CD14-positive monocyte (primary cell): ENCODE measurements at places on chromosomes 6 and 20.
A peak's percentile ranks its signal among the peaks of the same experiment; 100 is the strongest.

DNA sequence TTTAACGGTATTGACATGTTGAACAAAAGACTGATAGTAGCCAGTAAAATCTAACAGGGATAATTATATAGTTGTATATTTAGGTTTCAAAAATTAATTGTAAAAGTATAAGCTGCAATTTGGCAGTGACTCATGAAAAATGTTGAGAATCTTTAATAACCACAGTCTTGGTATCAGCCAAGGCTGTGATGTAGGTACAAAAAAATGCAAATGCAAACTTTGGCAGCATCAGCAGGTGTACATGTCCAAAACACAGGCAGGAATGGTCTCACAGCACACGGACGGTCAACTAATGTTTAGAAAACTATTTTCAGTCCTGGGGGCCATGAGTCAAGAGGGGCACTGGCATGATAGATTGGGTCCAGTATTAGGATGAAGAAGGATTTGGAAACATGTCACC, 58.5 kb upstream of the BEND3 start:
- DNase-seq = no peak

GRCh38 chr6:146785001-146785585, 186.3 kb downstream of the ADGB start:
- peak; percentile 50 for DNase-seq

- DNase-seq = no peak
Measured at GRCh38 chr20:31587545-31588389, 17.3 kb upstream of the ID1 start.

GRCh38 chr6:129748212-129748900, 38.4 kb upstream of the ARHGAP18 start:
- peak; percentile 56 for DNase-seq

DNA sequence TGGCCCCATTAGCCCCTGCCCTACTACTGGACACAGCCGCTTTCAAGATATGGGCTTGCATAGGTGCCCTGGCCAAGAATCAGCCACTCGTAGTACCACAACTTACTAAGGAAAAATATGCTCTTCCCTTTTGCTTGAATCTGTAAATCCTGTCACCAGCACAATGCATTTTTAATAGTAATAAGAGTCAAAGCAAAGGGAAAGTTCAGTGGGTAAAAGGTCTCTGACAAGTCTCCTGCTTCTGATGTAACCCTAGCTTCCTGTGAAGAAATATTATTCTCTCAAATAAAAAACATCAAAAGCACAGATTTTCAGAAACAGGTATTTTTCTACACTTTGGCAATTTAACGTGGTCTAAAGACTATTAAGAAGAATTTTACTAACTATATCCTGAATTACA, 373.8 kb downstream of the GJA1 start:
- no peak for DNase-seq

GRCh38 chr6:52420668-52421358, 671 bp downstream of the EFHC1 start:
- no peak for DNase-seq

GRCh38 chr20:50561379-50562078, 51.3 kb downstream of the PTPN1 start:
- no peak for DNase-seq

DNA sequence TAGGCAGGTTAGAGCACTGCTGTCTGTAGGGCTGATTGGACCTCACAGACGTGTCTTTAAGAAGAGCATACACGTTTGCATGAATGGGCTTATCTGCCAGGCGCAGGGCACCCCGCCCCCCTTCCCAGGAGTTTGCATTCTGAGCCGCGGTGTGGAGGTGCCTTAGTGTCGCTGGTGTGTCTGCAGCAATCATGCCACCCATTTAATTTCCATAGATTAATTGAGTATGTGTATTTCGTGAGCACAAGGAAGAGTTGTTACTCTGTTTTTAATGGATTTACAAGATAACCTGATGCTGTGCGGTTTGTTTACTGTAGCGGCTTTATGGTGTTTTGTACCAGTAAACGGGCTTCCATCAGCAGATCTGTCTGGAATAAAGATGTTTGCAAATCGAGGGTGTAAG, 107.7 kb downstream of the ZDHHC14 start:
- DNase-seq = no peak
